ENCODE measurements at places on chromosomes 16 and 17.

- DNase-seq, result no peak
These were observed 61.2 kb upstream of the CCL1 start for GRCh38 chr17:34423978-34424813.

DNA sequence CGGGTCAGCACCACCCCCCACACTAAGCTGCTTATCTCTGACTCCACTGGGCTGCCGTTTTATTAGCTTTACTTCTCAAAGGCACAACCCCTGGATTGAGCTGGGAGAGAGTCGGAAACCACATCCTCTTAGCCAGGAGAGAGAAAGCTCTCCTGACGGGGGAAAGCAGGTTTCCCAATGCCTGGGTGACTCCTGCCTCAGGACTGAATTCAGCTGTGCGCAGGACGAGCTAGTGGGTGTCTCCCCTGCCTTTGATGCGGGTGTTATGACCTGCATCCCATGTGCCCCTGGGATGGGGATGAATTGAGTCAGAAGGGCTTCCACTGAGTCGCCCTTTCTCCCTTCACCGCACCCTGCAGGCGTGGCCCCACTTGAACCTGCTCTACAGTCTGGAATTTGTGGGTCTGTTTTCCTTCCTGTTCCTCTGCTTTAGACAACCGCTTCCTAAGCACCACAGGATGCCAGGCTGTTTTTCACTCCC, 819.2 kb upstream of the EEF2KMT start:
- no peak for DNase-seq

GRCh38 chr17:39225959-39226683, 376 bp upstream of the STAC2 start:
- DNase-seq, result no peak

GRCh38 chr17:3015890-3016289, 47.5 kb downstream of the OR1D5 start:
- DNase-seq, result no peak
